ENCODE measurements at places on chromosomes 13 and 19.

DNA sequence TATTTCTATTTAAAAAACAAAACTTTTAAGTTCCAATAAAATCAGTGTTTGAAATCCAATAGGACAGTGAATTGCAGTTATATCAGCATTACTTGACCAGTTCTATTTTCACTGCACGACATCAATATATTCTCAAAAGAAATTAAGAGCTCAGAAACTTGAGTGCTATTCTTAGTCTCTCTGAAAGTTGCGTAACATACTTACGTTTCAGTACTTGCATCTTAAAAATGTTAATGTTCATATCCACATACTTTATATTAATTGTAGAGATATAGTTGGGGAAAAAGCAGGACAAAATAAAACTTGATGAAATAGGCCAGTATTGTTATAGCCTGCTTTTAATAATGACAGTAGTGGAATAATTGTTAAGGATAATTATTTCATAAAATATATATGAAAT is 720.5 kb upstream of the PCDH9 start:
- no peak for DNase-seq

GRCh38 chr13:85525411-85525810 is 273.8 kb downstream of the SLITRK6 start:
- no peak for DNase-seq

GRCh38 chr19:3536429-3537100 is 2.4 kb upstream of the TEKTIP1 start:
- no peak for DNase-seq

GRCh38 chr13:80558074-80558473 is 217.1 kb upstream of the SPRY2 start:
- DNase-seq = no peak

GRCh38 chr19:1488282-1488601 is 1.9 kb downstream of the PCSK4 start:
- no peak for DNase-seq

- DNase-seq = no peak
Measured at GRCh38 chr13:75135325-75135825, 346.6 kb downstream of the TBC1D4 start.

DNA sequence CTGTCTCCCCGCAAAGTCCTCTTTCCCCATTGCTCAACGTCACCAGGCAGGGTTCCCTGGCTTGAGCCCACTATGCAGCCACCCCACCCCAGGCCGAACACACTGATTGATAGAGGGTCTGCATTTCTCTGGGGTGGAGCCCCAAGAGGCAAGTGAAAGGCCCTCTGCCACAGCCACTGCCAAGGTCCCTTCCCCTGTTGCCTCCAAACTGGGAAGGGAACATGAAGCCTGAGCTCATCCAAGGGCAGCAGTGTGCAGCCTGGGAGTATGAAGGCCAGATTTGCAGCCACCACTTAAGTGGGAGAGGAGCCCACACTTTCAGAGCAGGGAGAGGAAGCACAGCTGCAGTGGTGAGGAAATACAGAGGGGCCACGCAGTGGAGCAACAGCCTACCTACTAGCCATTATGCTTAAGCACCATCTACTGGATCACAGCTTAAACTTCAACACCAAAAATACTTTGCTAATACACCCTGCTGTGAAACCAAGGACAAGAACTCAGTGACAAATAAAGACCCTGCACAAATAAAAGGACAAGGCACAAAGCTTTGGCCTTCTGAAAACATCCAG is 48.6 kb downstream of the UBL3 start:
- no peak for DNase-seq

- no peak for DNase-seq
Measured at GRCh38 chr13:95485518-95486144, 66.9 kb upstream of the CLDN10 start.

GRCh38 chr19:38831142-38831605 is 420 bp downstream of the ECH1 start:
- DNase-seq = peak; percentile 19

DNA sequence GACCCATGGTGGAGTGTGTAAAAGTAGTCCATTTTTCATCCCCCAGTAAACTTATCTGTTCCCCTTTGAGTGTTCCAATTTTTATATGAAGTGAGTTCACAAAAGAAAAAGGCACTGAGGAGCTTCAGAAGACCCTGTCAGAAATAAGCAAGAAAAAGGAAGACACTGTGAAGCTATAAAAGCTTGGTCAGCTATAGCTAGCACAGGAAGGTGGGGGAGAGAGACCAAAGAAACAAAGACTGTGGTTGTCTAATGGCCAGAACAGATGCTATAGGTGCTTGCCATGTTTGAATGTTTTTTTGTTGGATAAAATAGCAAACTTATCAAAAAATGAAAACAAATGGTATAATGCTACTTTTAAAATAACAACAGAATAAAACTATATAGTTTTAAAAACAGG is 46.5 kb downstream of the RCBTB2 start:
- no peak for DNase-seq

GRCh38 chr19:50512112-50512998 is 1.4 kb downstream of the ASPDH start:
- no peak for DNase-seq

DNA sequence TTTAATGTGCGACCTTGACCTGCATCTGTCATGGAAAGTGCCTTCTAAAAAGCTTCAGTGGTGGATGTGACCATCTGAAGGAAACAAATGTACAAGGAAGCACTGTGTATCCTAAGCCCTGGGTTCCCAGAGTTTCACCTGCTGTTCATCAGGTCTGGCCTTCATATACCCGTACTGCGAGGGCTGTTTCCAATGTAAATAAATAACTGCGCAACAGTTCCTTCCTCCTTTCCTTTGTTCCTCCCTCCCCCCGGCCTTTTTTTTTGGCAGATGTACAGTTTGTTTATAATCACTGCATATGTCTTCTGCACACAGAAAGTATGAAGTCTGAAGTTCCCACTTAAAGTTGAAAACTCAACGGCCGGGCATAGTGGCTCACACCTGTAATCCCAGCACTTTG is 5.2 kb downstream of the FAAP24 start:
- no peak for DNase-seq

- DNase-seq = peak; percentile 60
Measured at GRCh38 chr19:42606660-42607351, 12.1 kb upstream of the CEACAM8 start.

DNA sequence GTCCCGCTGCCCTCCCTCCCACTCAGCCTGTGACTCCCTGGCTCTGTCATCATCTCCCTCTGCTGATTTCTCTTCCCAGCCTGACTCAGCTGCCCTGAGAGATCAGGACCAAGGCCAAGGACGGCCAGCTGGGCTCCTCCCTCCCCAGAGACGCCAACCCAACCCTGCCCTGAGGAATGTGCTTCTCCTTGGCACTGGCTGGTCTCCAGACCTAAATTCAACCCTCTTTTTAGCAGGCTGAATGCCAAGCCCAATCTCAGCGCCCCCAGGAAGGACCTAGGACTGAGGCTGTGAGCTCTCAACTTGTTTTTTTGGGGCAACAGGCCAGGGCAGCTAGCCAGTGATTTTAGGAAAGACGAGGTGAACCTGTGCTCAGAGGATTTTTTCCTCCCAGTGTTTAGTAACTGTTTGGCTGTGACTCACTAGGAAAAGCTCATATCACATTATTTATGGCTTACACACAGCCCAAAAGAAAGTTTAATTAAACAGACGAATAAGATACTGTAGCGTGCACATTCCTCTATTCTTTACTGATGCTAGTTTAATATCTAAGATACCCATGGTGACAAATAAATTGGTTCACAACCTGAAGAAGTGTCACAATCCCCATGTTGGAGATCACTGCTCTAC is 7.4 kb upstream of the IGFL1 start:
- DNase-seq = no peak

- no peak for DNase-seq
Measured at GRCh38 chr13:50539791-50540530, 303.5 kb downstream of the DLEU7 start.

- DNase-seq = no peak
Measured at GRCh38 chr13:27406178-27406939, 18.1 kb upstream of the GTF3A start.

DNA sequence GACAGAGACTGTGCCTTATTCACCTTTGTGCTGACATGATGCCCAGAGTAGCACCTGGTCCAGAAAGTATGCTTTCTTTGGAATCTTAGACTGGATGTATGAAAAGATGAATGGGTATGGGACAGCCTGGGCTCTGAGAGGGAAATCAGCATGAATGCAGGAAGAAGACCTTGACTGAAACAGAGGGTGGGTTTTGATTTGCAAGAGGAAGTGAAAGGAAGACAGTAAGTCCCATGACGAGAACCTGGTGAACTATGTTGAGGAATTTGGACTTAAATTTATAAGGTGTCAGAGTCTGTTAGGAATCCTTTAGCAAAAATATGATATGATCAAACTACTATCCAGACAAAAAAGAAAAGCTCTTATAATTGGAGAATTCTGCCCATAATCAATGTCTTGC is 301.9 kb downstream of the SPRY2 start:
- no peak for DNase-seq

- DNase-seq = no peak
Measured at GRCh38 chr13:24148414-24149235, 11.9 kb upstream of the SPATA13 start.

- no peak for DNase-seq
Measured at GRCh38 chr13:20465218-20465879, 60.3 kb downstream of the CRYL1 start.

DNA sequence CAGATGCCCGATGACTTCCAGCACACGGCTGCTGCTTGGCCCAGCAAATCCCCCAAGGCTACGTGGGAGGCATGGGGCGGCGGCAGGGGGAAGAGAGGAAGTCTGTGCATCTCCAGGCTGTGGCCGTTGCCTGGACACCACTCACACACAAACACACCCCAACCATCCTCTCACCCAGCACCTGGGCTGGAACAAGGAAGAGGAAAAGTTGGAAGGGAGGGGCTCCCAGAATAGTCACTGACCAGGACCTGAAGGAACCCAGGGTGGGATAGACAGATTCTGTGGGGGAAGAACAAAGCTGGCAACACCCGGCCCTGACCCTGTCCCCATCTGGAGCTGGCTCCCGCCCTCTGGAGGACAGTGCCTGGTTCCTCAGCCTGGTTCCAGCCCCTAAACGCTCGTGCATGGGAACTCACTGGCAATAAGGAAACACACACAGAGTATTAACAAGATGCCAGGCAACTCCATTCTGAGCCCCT is 11.2 kb downstream of the PPP6R1 start:
- DNase-seq = no peak

- DNase-seq = no peak
Measured at GRCh38 chr13:110557610-110558305, 3.8 kb downstream of the RAB20 start.

GRCh38 chr19:2636897-2637683 is 65.4 kb downstream of the GNG7 start:
- DNase-seq = peak; percentile 64

GRCh38 chr13:43238341-43239083 is 215.1 kb downstream of the DNAJC15 start:
- no peak for DNase-seq

GRCh38 chr19:49691243-49692146 is 579 bp downstream of the CPT1C start:
- DNase-seq = peak; percentile 77

GRCh38 chr13:91400063-91400399 is 1.6 kb downstream of the GPC5 start:
- DNase-seq = no peak

DNA sequence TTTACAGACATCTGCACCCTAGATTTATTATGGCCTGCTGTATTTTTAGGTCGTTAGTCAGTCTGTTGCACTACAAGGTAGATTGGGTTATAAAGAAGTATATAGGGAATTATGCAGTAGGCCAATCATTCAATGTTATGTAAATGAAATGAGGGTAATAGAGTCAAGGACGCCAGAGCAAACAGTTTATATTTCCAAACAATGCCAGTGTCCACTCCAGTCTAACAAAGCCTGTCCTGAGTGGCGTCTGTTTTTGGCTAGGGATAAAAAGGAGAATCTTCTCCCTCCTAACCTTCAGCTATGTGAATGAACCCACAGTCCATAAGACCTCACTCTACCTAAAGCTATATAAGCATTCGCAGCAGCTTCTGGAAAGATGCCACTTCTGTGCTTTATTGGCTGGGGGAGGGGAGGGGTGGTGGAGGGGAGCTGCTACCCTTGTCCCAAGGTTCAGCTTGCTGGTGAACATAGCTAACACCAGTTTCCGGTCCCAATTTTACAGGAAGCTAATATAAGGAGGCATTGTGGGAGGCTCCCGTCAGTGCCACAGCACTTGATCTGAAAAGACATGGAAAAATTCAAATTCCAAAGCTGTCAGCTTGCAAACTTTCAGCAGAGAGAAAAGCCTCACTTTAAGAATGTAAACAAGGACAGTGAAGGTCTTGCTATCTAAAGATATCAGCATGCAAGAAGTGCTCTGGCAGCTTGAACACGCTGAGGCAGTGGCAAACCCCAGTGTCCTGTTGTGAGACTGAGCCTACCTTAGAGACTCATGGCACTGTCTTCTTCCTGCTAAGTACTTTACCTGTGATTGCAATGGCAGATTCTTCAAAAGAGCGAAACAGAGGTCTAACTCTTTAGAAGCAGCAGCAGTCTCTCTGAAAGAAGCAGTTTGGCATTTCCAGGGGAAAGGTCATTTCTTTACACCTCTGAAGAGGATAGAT is 369.9 kb downstream of the PCDH9 start:
- no peak for DNase-seq

- no peak for DNase-seq
Measured at GRCh38 chr19:3508771-3509535, 2.8 kb downstream of the FZR1 start.

DNA sequence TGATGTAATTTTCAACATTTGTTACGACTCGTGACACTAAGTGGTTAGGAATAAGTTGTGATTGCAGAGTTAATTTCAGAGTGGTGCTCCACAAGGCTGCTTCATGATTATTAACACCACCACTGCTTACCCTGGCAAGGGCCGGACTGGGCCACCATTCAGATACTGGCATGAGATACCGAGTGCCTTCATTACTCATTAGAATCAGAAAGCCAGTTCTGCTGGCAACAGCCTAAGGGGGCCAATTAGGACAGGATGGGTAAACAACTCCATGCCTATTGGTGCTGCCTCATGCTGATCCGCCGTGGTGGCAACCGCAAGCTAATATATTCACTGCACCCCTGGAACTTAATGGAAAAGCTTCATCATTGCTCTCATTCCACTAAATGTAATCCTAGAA is 575.1 kb downstream of the EFNB2 start:
- DNase-seq = no peak

DNA sequence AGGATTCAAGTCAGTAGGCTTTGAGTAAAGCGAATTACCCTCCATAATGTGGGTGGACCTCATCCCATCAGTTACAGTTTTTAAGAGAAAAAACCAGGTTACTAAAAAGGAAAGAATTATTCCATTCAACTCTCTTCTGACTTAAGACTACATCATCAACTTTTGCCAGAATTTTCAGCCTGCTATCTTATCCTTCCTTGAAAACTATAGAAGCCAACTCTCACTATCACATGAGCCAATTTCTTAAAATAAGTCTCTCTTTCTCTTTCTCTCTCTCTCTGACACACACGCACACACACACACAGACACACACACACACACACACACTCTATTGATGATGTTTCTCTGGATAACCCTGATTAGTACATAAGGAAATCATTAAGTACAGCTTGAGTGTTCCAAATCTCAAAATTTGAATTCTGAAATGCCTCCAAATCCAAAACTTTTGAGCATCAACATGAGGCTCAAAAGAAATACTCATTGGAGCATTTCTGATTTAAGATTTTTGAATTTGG is 217.0 kb upstream of the PRR20A start:
- no peak for DNase-seq
